ENCODE measurements at places on chromosomes 6 and 20. TPM values are rescaled to one million over a fixed set of nuclear protein-coding genes. Genes with fewer than 3 reads are reported as not detected.

DNA sequence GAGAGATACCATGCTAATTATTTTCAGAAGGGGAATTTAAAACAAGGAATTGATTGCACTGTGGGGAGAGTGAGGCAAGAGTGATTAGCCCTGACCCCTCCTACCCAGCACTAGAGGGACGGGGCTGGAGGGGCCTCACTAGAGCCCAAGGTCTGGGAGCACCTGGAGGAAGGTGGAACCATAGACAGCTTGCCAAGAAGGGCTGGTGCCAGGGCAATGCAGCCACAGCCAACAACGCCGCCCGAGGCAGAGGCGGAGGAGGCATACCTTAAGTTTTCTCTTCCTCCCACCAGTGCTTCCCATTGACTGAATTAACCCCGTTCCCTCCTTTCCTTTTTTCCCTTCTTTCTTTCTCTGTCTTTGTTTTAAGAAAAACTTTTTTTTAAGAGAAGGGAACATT, 40.0 kb downstream of the IYD start:
- no peak for DNase-seq

- DNase-seq = no peak
Observed at GRCh38 chr20:32751293-32751692, 8.0 kb upstream of the COMMD7 start.

DNA sequence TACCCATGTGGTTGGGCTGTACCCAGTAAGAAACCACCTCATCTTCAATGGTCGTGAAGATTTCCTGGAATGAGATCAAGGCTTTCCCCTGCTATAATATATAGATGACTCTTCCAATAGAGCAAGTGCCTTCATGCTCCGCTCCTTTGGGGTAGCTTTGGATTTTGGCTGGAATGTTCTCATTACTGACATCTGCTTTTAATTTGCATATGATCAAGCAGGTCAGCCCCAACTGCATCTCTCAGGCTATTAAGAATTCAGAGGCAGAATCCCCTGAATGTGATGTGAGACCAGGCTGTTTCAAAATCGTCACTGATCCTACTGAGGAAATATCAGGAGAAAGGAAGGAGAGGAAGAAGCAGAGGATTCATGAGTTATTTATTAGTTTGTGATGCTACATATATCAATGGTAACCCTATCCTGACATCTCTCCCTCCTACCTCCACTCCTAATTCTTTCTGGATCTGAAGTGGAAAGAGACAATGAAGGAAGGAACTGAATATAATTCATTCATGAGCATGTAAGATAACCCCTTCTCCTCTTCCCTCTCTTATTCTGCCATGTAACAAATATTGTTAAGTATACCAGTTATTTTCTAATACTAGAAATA, 47.6 kb upstream of the FUCA2 start:
- no peak for DNase-seq

Gene CDH26
- 3.6 TPM for total RNA-seq

GRCh38 chr6:52013035-52013434, 74.4 kb downstream of the PKHD1 start:
- no peak for DNase-seq

- no peak for DNase-seq
Observed at GRCh38 chr20:16828666-16829305, 80.6 kb downstream of the OTOR start.

DNA sequence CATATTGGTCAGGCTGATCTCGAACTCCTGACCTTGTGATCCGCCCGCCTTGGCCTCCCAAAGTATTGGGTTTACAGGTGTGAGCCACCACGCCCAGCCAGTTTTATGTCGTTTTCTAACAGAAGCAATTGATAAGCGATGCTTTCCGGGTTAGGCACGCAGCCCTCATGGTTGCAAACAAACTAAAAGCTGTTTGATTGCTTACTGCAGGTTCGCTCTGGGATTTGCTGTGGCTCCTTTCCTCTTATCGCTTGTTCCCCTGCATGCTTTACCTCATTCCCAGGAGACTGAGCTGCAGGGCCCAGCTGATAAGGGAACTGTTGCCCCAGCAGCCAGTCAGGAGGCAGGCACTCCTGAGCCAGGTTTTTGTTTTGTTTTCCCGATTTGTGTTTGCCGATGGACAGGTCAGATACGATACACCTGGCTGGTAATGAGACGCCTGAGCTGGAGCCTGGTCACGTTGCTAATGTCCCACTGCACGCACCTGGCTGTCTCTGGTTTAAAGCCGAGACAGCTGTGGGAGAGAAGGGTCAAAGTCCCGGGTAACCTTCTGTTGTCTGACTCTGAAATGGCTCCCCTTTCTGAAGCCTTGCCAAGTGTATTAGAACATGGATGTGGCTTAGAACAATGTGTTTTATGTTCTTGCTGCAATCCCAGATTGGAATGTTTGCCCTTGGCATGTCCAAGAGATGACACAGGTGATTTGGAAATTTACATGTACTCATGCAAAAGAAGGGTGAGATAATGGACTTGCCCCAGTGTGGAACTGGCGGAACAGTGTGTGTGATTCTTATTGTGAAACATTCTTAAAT, 19.9 kb downstream of the DSP start:
- no peak for DNase-seq

GRCh38 chr6:137978252-137978896, 111.3 kb downstream of the TNFAIP3 start:
- DNase-seq = no peak

All from sciatic nerve (tissue), 2 donors.